ENCODE measurements at places on chromosomes 1 and 21.

DNA sequence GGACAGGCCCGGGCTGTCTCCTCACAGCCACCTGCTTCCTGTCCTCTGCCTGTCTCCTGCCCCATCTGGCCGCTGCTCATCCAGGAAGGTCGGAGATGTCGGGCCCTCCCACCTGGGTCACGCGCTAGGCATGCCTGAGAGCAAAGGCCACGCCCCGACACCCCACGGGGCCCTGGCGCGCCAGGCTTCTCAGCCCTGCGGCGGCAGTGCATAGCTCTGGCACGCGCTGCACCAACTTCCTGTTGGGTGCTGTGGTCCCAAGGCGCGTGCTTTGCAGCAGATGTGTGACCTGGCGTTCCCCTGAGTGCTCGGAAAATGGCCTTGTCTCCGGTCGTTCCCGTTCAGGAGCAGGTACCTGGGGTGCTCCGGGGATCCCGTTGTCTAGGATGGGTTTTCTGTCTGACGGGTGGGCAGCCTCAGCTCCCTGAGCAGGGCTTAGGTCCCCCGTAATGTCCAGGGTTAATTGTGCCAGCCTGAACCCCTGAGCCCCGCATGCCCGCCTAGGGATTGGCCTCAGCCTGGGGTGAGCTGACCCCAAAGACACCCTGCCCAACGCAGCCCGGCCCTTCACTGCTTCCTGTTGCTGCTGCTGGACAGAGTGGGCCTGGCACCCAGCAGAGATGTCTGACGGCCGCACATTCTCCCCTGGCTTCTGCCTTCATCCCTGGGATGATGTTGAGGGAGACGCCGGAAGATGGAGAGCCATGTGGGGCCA, 19.4 kb upstream of the KCNAB2 start:
- peak; percentile 88 for DNase-seq

- DNase-seq: no peak
Measured at GRCh38 chr1:110426854-110427253, 19.4 kb upstream of the LAMTOR5 start.

DNA sequence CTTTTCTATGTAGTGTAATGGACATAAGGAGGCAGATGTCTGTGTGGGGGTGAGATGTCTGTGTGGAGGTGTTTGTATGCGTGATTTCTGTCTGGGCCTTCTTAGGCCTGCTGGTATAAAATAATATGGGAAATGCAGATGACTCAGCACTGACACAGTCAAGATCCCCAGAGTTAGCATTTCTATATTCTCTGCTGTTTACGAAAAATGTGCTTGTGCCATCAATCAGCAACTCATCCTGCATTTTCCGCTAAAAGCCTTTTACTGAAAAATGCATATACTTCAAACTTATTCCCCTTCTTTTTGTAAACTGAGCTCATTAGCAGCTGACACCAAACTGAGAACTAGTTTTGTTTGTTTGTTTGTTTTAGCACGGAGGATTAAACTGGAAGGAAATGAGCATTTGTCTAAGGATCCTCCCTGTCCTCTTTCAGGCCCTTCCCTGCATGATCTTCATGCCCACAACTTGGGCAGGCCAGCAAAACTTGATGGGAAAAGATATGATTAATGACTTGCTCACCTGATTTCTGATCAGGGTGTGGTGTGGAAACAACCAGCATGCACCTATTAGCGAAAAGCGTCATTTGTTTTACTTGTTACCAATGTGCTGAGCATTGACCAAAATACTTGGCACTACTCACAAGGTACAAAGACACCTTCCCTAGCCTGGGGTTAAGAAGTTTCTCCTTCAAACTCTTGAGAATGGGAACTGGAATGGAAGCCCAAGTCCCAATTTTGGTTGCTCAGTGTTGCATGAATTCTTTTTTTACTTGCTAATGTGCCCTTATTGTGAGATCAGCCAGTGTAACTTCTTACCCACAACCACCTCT, 77.4 kb downstream of the NDUFS5 start:
- DNase-seq: no peak

DNA sequence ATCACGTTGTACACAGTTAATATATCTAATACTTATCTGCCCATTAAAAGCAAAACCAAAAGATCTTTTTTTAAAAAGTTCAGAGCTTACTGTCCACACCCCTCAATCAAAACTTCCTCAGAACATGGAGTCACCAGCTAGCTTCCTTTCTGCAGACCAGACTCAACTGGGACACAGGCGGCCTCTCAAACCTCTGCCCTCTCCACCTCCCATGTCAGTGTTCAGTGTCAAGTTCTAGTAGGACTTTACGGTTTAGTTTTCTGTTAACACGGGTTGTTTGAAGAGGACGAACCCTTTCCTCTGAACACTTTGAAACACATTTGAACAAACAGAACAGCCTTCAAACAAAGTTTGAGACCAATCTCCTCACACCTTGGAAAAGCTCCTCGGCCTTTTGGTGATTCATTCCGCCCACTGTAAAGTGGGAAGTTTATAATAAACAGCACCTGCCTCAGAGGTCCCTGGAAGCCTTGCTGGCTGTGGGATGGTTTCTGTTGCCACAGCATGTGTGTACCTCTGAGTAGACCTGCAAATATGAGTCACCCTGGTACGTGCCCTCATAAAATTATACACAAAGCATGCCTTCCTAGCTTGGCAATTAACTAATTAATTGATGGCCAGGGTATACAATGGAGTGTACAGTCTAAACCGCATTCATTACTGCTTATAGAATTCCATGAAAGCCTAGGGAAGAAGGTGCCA, 48.4 kb upstream of the SIPA1L2 start:
- no peak for DNase-seq

DNA sequence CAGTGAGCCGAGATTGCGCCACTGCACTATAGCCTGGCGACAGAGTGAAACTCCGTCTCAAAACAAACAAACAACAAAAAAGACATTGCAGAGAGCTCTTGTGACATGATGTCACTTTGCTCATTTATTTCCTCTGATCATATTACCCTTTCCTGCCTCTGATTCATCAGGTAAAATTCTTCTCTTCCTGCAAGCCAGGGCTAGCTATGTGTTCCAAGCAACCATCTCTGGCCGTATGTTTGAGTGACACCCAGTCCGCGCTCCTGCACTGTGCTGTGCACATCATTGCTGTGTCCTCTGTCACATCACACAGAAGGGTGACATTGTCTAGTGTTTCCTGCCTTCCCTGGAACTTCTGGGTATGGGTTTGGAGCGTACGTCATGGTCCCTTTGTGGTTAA, 251.3 kb downstream of the PCP4 start:
- no peak for DNase-seq

GRCh38 chr1:185450917-185451316, 133.9 kb upstream of the IVNS1ABP start:
- DNase-seq: no peak

DNA sequence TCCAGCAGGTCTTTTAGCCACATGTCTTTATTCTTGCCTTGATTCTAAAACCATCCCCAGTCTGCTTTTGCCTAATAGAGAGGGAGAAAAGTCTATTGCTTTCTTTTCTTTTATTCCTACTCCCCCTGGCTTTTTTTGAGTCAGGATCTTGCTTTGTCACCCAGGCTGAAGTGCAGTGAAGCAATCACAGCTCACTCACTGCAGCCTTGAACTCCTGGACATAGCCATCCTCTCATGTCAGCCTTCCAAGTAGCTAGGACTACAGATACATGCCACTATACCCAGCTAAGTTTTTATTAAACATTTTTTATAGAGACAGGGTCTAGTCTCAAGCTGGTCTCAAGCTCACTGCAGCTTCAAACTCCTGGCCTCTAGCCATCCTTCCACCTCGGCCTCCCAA, 72.5 kb upstream of the PAXBP1 start:
- no peak for DNase-seq

GRCh38 chr1:110639724-110640386, 33.7 kb upstream of the KCNA2 start:
- DNase-seq: no peak

GRCh38 chr1:51445351-51446090, 73.5 kb downstream of the EPS15 start:
- DNase-seq: no peak

DNA sequence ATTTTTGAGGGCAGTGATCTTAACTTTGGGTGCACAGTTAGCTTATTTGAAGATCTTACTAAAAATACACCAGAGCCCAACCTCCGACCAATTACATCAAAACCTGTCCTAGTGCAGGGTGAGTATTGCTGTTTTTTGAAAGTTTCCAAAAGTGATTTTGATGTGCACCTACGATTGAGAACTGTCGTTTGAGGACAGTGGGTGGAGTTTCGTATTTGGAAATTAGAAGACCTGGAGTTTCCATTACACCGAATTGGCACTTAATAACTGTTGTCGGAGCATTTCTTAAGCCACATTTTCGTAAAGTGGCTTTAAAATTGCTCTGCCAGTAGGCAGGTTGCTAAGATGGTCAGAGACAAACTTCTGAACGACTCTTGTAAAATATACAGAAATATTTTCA, 1.1 kb downstream of the SOD1 start:
- no peak for DNase-seq

- DNase-seq: no peak
Measured at GRCh38 chr1:37947364-37947763, 511 bp upstream of the INPP5B start.

DNA sequence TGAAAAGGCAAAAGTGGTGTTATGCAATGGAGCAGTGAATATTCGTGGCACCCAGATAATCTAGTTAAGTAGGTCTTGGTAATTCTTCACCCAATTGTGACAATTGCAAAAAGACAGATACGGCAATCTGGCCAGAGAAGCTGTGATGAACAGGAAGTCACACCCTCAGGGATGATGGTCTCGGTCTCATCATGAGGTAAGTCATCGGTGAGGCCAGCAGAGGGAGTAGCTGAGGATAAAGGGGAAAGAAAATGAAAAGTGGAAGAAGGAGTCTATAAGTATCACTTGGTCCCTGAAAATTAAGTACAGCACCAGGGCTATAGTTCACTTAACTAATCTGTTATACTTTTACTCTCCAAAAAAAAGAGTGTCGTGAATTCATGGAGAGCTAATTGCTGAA, 258.8 kb upstream of the NCAM2 start:
- DNase-seq: no peak
